Right ventricle myocardium superior (tissue), 1 donor: ENCODE measurements at places on chromosomes 11 and 22. TPM values are rescaled to one million over a fixed set of nuclear protein-coding genes. Genes with fewer than 3 reads are reported as not detected.

Gene FLRT1
- total RNA-seq = 0.35 TPM

Gene TOLLIP
- 49.9 TPM for total RNA-seq

Gene MAJIN
- total RNA-seq = not detected

Gene VPS26B
- 38.8 TPM for total RNA-seq

Gene SERPIND1
- total RNA-seq = 0.08 TPM

Gene IL18
- 1.9 TPM for total RNA-seq

Gene SESN3
- total RNA-seq = 4.8 TPM

Gene CEND1
- total RNA-seq = 0.19 TPM

Gene SLC5A4
- not detected for total RNA-seq

Gene UCP3
- total RNA-seq = 17.2 TPM

Gene CCDC73
- total RNA-seq = not detected

Gene RASGRP2
- 38.4 TPM for total RNA-seq

Gene NEU3
- 3.5 TPM for total RNA-seq

Gene DRD2
- not detected for total RNA-seq

Gene FOLR3
- total RNA-seq = 1.8 TPM

Gene OPCML
- 0.59 TPM for total RNA-seq

Gene PHOX2A
- not detected for total RNA-seq

Gene SLC6A5
- total RNA-seq = not detected

Gene RFPL2
- total RNA-seq = not detected

Gene ARHGEF17
- total RNA-seq = 51.5 TPM

Gene OR8G1
- total RNA-seq = not detected
